ENCODE measurements at places on chromosomes 12 and 14.

DNA sequence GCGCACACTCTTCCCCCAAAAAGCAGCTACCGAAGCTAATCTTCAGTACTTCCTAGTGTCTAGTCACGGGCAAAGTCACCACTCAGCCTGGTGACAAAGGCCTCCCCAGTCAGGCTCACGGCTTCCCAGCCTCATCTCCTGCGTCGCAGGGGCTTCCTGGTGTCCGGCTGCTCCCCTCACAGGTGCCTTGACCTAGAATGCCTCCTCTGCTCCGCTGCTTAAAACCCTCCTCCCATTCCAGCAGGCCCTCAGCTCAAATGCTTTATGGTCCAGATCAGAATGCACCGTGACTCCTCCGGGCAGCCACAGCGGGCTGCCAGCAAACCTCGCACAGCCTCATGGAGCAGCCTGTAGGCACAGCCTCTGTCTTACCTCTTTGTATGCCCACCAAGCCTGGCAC lies 53.1 kb downstream of the PRIMA1 start:
- DNase-seq: peak; percentile 2

DNA sequence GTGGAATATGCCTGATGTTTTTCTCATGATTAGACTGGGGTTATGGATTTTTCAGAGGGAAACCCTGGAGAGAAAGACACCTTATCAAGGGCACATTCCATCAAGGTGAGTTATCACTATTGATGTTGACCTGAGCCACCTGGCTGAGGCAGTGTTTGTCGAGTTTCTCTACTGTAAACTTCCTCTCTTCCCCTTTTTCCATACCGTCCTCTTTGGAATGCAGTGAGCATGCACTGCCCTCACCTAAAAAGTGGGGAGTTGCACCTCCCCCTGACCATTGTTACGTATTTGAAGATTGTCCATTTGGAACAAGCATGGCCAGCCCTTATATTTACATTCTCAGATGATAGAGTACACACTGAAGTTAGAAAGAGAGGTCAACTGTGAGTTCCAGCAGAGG lies 53.9 kb upstream of the PWP1 start:
- DNase-seq: no peak

GRCh38 chr12:31729705-31730104 lies 884 bp upstream of the AMN1 start:
- peak; percentile 54 for DNase-seq

DNA sequence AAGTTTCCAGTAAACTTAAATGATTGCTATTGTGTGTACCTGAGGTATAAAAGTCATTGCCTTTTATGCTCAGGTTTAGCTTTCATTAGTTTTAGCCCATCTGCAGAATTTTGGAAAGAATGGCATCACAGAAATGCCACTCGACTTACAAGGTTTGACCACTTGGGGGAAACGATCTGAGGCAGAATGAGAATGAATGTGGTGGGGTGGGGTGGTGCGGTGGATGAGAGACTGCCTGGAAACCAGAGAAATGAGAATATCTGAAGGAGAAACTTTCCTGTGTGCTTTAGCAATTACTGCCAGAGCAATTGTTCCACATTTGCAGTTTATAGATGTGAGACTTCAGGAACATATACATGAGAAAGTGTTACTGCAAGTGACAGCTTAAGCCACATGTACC lies 225.4 kb upstream of the PDE3A start:
- no peak for DNase-seq

GRCh38 chr14:69779088-69779487 lies 12.1 kb downstream of the SRSF5 start:
- DNase-seq: no peak

- no peak for DNase-seq
Observed at GRCh38 chr12:69913526-69913925, 88.5 kb downstream of the MYRFL start.

- DNase-seq: no peak
Observed at GRCh38 chr14:45361727-45362126, 108.7 kb upstream of the MIS18BP1 start.

GRCh38 chr14:39474416-39474911 lies 42.2 kb upstream of the FBXO33 start:
- DNase-seq: no peak

GRCh38 chr14:73238424-73238852 lies 1.1 kb downstream of the PAPLN start:
- DNase-seq: no peak

DNA sequence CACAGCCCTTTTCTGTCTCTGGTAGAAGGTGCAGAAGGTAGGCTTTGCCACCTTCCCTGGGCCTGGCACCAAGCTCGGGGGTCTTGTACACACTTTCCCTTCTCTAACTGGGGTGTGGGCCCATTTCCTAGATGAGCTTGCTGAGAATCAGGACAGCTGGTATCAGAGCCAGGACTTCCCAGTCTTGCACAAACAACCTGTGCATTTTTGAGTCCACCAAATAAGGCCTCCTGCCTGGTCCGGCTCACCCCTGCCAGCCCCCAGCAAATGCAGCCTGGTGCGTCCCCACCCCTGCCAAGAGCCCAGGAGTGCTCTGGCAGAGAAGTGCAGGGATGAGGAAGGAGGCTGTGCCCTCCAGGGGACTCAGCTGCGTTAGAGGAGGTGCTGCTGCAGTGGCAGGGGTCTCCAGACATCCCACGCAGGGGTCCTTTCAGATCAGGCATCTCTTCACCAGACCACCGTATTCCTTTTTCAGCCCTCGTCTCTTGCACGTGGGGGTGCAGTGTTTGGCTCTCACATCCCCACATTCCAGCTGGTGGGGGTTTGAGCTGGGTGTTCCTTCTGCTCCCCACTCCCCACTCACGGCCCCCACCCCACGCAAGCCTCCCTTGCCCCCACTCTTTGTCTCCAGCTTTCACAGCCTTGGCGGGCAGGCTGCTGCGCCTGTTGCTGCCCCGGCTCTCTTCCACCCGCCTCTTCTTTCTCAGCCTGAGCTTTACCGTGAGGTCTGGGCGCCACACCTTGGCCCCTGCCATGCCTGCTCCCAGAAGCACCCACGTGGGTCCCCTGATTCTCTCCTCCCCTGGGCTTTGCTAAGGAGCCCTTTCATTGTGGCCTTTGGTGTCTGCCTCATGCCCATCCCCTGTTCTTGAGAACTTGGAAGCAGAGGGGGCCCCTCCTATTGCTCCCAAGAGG lies 32.3 kb downstream of the MEG3 start:
- no peak for DNase-seq

- no peak for DNase-seq
Observed at GRCh38 chr12:81949416-81949815, 190.3 kb upstream of the PPFIA2 start.

DNA sequence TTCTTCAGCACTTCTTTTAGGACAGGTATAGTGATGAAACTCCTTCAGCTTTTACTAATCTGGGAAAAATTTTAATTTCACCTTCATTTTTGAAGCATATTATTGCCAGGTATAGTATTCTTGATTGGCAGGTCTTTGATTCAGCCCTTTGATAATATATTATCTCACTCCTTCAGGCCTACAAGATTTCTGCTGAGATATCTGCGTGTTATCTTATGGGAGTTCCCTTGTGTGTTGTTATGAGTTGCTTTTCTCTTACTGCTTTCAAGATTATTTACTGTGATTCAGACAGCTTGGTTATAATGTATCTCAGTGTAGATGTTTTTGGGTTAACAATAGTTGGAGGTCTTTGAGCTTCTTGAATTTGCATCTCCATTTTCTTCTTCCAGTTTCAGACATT lies 87.4 kb downstream of the ATF7IP start:
- DNase-seq: no peak

- no peak for DNase-seq
Observed at GRCh38 chr14:55715889-55716288, 135.9 kb downstream of the KTN1 start.

GRCh38 chr12:9710584-9711375 lies 22.1 kb downstream of the CLECL1 start:
- no peak for DNase-seq

DNA sequence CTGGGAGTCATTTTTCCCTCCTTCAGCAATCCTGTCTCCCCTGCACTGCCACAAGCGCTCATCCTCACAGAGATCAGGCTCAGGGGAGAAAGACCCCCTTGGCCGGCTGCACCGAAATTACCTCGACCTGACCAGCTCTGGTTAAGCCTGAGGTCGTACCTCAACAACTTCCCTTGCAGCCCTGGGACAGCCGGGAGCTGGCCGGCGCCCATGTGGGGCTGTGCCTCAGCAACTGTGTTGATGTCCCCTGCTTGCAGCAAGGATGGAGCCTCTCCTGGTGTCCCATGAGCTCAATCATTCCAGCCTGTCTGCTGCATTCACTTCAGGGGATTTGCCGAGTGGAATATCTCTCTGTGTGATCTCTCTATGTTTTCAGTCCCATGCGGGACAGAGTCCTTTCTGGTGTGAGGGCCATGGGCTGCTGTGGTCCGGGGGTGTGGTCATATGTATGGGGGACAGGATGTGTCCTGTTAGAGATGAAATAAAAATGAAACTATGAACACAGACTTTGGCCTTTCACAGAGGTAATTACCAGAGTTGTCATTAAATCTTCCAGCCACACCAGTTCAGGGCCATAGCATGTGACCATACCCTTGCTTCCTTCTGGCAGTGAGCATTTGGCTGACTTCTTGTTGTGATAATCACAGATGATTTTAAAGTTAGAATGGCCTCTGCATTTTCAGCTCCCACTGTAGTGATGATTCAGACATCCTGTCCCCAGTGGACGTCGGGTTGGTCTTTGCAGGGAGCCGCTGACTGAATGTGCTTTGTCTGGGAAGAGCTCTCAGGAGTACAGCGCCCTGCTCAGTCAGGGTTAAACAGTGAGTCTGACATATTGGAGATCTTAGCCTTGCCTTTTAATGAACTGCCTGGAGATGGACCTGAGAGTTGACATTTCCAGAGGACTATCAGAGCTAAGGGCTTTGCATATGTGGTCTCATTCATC lies 405.9 kb downstream of the AACS start:
- no peak for DNase-seq

DNA sequence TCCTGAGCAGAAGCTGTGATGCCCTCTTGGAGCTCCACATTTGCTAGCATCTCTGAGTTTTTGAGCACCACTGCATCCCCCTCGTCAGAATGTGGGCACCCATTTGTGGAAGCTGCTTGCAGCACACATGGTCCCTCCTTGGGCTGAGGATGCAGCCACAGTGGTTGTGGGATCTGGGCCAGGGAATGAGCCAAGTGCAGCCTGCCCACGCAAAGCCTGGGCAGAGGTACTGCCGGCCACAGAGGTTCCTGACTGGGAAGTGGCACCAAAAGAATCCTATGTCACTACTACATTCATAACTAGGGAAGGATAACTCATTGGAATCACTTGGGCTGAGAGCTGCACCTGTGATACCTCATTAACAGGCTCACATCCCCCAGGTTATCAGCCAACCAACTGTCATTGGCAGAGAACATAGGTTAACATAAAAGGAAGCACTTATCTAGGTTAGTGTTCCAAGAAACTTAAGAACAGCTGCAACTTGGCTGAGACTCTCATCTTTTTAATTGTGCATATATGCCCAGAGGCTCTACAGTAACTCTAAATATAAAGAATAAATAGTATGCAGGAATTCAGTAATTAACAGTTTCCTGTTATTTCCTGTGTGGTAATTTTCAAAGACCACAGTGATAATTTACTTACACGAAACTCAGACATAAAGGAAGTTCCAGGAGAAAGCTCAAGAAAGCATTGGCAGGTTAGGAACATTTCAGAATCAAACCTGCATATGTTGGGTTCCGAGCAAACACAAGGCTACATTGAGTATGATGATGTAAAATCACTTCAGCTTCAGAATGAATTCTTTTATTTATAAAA lies 145.3 kb downstream of the BCAT1 start:
- DNase-seq: peak; percentile 46

GRCh38 chr12:19192710-19193109 lies 63.2 kb downstream of the PLEKHA5 start:
- DNase-seq: no peak

DNA sequence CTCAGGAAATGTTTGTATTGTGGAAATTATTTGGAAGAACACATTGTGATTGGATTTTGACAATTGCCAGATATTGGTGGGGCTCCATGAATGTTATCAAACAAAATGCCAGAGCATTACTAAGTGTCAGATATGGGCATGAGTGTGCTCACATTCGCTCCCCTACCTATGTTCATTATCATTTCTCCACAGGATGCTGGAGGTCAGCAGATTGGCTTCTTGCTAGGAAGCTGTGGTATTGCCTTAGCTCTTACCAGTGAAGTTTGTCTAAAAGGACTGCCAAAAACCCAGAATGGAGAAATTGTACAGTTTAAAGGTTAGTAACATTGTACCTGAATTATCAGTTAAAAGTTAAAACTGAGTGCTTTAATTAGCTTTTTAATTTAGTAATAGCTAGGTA lies 78.3 kb upstream of the ATF1 start:
- no peak for DNase-seq

DNA sequence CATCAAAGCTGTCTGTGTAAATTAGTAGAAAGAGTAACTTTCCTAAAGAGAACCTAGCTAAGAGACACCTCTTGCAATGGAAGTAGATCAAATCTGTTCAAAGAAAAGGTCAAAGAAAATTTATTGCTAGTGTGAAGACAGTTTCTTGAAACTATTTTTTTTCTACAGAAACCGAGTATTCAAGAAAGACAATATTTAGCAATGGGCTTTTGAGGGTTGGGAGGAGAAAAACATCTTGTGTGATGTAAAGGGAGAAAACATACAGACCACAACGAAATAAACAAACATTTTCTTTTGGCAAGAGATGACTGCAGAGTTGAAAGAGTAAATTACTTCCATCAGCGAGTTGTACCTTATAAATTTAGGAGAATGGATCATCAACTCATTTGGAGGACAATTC lies 24.4 kb downstream of the NKX2-1 start:
- no peak for DNase-seq

DNA sequence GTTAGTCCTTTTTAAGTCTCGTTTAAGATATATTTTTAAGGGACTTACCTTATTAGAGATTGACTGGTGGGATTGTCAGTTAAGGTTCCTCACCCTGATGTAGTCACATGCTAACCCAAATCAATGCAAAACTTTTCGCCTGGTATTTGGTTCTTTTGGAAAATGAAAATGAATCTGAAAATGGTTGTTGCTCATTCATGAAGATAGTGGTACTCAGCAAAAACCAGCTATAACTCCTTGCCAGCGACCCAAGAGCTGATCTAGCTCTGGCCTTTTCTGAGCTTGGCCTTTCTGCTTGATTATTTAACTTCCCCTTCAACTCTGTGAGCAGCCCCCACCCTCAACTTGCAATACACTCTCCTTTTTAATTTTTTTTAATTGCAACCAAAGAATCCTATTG lies 85.0 kb upstream of the GTF2A1 start:
- no peak for DNase-seq

GRCh38 chr14:94689218-94689984 lies 77.2 kb downstream of the SERPINA3 start:
- peak; percentile 82 for DNase-seq

GRCh38 chr12:3225154-3225795 lies 148.1 kb downstream of the TSPAN9 start:
- DNase-seq: peak; percentile 42

DNA sequence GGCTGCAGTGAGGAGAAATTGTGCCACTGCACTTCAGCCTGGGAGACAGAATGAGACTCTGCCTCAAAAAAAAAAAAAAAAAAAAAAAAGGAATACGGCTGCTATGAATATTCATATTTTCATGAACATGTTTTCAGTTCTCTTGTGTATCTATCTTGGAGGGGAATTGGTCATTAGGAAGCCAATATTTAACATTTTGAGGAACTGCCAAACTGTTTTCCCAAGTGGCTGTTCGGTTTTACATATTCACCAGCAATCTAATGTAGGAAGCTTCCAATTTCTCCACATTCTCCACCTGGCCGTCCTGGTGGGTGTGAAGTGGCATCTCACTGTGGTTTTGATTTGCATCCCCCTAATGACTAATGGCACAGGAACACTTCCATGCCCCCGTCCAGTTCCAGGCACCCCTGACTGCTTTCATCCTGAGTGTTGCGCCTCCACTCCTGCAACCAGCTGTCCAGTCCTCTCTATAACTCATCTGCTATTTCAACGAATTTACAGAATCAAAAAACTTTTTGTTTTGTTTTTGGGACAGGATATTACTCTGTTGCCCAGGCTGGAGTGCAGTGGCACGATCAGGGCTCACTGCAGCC lies 5.7 kb downstream of the STXBP6 start:
- DNase-seq: no peak
